ENCODE measurements at places on chromosomes 2 and 18.

GRCh38 chr2:134020608-134021007 lies 233.3 kb upstream of the MGAT5 start:
- peak; percentile 26 for DNase-seq

DNA sequence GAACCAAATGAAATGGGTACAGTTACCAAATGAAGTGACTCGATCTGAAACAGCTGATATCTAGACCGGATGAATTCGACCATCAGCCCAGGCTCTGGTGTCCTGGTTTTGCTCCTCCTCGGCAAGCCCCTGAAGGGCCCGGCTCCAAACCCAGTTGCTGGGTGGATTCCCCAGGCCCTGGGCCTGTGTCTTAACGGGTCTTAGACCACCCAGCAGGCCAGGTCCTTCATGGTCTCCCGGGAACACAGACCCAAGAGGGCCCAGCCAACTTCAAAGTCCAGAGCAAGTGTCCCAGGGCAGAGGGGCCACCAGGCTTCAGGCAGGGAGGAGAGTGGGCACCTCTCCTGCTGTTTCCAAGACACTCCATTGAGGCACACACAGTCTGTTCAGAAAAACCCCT lies 26.7 kb upstream of the NMUR1 start:
- no peak for DNase-seq

DNA sequence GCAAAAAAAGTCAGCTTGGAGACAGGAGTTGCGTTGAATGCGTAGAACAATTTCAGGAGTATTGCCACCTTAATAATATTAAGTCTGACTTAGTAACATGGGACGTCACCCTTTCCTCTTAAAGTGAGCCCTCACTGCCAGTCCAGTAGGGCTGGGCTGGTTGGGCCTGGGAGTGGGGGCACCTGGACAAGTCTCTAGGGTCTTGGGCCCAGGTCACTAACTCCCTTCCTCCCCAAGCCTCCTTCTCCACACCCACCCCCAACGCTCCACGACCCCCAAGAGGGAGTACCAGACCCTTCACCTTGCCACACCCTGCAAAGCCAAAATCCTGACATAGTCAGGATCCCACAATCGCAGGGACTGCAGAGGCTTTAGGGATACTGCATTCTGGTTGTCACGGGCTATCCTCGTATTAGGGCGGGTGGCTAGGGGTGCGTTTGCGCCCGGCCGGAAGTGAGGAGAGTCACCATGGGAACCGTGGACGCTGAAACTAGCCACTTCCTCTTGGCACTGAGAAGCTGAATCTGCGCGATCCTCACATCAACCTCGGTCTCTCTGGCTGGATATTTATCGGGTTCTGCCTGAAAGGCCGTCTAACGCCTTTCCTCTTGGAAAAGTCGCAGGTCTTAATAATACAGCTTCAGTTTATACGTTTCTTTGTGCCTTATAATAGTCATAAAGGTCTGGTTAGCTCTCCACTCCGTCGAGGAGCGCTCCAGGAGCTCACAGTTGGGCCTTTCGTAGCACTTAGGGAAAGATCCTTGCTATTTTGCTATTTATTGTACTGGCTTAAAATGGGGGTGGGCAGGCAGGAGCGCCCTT lies 10.3 kb upstream of the CXXC1 start:
- peak; percentile 60 for DNase-seq

DNA sequence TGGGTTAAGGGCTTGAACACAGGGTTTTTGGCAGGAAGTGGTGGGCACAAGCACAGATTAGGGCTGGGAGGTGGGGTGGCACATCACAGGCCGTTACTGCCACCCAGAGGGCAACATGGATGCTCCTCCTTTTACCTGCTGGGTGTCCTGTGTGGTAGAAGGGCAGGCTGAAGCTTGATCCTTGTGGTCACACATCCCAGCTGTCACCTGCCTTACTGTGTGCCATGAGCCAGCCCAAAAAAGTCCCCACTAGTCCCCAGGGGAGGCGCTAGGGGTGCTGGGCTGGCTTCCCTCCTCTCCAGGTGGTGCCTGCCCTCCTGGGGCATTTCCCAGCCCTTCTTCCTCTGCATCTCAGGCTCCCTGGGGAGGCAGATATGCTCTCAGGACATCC lies 50.5 kb upstream of the ALPP start:
- no peak for DNase-seq

DNA sequence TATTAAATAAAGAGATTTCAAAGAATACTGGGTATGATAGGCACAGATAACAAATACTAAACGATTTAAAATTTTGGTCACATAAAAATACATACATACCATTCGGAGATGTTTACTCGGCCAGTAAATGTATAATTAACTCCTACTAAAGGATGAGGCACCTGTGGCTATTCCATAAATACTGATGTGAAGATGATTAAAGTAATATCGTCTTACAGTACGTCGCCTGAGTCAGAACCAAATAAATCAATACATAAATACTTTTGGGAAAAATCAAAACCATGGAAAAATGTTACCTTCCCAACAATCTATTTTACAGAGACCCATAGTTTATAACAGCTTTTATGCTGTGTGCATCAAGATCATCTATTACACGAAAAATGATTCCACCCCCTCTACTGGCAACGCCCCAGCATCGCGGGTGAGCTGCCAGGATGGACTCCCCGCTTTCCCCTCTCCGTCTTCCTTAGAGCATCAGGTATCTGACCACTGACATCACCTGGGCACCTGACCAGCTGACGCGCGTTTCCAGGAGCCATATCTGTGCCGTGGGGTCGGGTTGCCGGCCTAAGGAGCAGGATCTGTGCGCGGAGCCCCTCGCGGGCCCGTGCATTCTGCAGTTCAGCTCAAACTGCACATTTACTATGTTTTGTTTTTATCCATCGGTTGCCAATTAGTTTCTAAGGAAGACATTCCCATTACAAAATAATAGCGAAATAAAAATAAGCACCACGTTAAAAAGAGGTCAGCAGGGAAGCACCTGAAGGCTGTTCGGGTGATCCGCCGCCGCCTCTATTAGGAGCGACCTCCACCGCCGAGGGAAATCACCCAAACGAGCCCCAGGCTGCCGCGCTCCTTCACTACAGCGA lies 901 bp downstream of the ICA1L start:
- peak; percentile 35 for DNase-seq

DNA sequence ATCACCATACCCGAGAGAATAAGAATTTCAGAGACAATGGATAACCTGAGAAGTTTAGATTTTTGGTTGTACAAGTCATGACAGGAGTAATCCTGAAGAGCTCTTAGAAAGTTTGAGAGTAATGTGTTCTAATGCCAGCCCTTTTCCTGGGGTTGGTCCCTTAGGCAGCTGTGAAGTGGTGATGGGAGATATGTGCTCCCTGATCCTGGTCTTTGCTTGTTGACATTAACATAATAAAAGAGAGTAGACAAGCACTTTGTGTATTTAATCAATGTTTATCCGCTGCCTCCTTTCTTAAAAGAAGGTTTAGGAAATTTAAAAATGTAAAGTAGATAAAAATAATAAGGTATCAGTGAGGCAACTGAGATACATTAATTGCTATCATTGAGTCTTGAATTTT lies 13.8 kb upstream of the DSC3 start:
- no peak for DNase-seq

GRCh38 chr2:118223992-118224894 lies 136.0 kb downstream of the INSIG2 start:
- DNase-seq: peak; percentile 21

- DNase-seq: no peak
These were observed 97.2 kb downstream of the AGPS start for GRCh38 chr2:177489719-177490301.

DNA sequence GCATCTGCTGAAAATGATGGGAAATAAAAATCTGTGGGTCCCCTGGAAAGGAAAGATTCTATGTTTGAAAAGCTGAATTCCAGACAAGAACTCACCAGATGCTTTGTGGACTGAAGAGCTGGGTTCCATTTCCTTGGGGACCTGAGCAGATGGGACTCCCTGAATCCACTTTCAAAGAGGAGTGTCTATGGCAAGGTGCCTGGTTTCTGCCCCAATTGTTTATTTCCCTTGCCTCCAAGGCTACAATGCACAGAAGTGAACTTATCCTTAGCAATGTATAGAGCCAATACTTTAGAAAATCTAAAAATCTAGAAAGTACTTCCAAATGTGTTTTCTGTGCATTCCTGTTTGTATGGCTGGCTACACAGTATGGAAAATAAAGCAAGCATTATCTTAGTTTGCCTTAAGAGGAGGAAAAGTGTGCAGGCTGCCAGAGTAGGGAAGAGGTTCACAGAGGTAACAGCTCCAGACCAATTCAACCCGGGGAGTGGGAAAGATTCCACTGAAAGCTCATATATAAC lies 420.5 kb downstream of the NRXN1 start:
- no peak for DNase-seq

DNA sequence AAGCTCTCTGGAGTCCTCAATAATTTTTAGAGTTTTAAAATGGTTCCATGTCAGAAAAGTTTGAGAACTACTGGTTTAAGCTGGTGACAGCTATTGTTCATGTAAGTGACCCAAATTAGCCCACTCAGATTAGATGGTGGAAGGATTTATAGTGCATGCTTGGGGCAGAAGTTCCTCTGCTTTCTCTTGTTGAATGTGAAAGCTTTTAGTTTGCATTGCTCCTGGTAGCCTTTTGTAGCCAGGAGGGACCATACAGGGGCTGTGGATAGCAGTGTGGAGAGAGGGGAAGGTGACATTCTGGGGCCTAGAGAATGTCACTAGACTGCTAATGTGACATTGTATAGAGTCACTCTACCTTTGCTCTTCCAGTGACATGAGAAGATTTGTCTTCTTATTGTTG lies 40.3 kb upstream of the IGFBP5 start:
- no peak for DNase-seq

- DNase-seq: peak; percentile 67
These were observed 580 bp upstream of the NDUFV2 start for GRCh38 chr18:9101730-9102507.

GRCh38 chr2:98034745-98035144 lies 39.0 kb upstream of the TMEM131 start:
- DNase-seq: no peak

DNA sequence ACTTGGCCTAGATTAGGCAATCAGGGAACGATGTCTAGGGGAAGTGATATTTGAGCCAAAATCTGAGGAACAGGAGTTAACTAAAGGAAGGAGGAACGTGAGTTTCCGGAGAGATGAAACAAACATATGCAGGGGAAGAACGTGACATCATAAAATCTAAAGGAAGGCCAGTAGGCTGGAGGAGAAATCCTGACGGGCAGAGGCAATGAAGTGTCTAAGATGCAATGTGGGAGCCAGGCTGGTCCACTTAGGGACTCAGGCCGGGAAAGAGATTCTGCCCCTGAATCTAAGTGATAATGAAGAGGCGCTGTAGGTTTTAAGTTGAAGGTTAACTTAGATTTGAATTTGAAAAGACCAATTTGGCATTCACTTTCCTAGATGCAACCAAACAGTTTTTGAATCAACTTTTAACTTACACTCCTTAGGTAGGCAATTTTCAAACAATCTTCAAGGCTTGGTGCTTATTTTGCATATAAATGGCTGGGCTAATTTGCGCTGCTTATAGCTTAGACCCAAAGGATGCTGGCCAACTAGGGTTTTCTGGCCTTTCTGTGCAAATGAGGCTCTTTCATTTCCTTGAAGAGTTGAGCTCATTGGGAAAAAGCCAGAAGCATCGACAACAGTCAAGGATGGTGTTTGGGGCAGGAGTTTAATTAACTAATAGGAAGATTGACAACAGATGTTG lies 221.7 kb downstream of the SOX11 start:
- no peak for DNase-seq

GRCh38 chr2:217555081-217555876 lies 447.5 kb downstream of the TNS1 start:
- no peak for DNase-seq

All from central memory CD4-positive, alpha-beta T cell (primary cell).